DMS153 (cell line): ENCODE measurements at places on chromosomes 1 and 21.

DNA sequence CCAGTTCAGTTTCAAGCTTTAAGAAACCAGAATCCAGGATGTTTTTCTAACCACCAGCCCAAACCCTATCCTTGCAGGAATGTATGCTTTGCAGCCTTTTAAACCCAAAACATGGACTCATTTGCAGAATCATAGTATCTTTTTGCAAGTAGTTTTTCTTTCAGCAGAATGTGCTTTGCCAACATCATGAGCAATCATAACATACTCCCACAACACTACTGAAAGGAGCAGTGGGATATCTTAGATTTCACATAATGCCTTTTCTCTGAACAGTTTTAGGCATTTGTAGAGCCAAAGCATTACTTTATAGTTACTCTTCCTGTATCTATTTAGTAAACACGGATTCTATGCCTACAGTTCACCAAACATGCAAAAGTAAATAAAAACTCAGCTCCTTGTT, 10.0 kb upstream of the SH2D2A start:
- DNase-seq = no peak

DNA sequence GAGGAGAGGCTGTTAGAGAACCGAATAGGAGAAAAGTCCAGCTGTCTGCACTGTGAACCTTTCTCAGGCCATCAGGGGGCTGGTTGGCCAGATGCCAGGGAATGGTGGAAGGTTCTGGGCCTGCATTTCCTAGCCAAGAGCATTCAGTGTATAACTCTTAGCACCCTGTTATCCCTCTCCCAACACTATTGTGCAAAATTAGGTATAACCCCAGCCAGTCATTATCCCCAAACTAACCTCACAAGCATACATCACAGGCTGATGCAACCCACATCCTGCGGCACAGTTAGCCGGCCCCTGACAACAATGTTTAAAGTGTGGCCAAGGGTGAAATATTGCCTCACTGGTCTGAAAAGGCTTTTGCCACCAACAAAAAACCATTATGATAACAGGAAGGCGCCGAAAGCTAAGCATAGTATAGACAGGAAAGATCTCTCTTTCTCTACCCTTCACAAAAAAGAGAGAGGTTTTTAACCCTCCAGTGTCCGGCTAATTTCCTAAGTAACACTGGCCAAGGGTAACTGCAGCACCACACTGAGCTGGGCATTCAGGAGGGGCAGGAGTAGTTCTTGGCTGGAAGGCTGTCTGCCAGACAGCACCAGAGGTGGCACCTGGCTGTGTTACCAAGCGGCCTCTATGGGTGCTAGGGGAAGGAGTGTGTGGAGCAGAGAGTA, 77.3 kb upstream of the BCAR3 start:
- no peak for DNase-seq

GRCh38 chr1:108000620-108001111, 35.7 kb upstream of the VAV3 start:
- DNase-seq = peak; percentile 39

DNA sequence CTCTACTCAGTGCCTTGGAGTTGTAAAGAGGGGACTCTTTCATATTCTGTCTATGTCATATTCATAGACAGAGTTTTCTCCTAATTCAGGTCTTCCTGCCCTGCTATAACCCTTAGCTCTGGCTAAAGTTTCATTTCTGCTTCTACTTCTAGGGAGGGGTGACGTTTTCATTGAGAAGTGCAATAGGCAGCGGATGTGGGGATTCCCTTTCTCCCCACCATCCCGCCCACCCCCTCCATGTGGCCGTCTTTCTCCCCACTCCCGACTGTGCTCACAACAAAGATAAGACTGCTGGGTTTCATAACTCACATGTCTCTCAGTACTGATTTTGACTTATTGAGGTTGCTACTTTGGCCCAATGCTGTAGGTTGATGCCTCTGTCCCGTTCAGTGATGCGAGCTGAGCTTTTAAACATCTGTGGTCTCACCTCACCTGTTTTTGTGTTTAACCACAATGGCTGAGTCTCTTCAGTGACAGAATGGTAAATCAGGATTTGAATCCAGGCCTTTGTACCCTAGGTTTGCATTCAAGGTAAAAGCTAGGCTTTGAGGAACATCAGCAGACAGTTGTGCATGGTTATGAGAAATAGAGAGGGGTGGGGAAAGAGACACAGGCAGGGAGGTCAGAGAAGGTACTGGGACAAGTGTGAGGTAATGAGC, 7.8 kb upstream of the KIF14 start:
- DNase-seq = no peak

DNA sequence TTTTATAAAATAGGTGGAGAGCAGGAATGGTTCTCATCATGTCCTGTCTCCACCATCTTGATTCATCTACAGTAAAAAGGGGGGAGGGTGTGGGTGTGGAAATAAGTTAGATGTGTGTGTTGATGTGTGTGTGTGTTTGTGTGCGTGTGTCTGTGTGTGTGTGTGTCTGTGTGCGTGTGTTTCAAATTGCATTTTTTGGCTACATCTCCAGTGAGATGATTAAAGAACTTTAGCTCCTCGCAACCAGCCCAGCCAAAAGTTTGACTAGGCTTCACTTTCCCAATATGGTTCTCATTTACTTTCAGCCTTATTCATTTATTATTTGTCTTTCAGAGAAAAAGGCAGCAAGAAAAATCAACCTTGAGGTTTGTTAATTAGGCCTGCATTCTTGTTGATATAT, 14.7 kb upstream of the HAO2 start:
- no peak for DNase-seq

DNA sequence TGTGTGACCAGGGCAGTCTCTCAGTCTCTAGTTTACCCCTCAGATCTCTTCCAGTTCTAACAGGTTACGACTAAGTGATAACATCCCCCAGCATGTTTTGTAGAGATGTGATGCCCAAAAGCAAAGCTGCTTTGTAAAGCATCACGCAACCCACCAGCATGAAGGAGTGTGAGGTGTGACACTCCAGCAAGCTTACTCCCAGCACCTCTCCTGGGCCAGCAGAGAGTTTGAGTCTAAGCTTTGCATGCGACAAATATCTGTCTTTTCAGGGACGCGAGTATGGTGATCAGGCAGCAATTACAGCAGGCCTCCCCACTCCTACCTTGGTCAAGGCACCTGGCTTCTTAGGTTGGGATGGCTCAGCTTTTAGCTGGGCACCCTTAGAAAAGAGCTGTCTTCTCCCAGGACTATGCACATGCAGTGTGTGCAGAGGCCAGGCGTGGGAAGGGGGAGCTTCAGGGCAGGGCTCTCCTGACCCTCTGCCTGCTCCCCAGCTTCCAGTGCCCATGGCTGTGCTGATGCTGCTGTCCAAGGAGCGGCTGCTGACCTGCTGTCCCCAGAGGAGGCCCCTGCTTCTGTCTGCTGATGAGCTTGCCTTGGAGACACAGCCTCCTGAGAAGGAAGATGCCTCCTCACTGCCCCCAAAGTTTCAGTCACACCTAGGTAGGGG, 48.2 kb downstream of the ELK4 start:
- no peak for DNase-seq

DNA sequence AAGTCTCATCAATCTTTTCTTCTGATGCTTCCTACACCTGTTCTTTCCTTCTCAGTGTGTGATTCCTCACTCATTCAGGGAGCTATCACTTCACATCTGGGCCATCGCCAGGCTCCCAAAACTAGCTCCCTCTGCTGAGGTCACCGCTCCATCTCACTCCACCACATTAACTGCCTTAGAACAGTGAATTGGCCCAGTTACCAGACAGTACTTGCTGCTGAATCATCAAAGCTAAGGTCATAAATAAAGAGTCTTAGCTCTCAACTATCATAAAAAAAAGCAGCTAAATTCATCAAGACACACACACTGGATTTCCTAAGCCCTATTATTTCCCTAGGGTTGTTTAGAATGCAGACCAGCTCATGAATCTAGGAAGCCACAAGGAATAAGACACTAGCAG, 18.8 kb upstream of the SRM start:
- no peak for DNase-seq

DNA sequence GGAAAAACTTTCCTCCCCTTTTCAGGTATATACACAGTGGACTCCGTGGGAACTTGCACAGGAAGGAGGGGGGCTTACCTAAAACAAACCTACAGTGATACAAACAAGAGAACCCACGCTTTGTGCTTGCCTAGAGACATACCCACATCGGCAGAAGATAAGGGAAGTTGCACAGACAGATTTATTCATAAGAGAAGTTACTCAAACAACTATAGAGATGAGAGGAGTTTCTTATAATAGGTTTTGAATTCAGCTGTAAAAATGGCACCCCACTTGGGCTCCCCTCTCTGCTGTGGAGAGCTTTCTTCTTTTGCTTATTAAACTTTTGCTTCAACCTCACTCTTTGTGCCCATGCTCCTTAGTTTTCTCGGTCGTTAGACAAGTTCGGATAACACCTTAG, 1.8 kb upstream of the DUSP12 start:
- no peak for DNase-seq

GRCh38 chr21:25496825-25497482, 110.3 kb downstream of the MRPL39 start:
- DNase-seq = no peak

- no peak for DNase-seq
Measured at GRCh38 chr1:59480188-59480888, 183.4 kb downstream of the FGGY start.

- no peak for DNase-seq
Measured at GRCh38 chr1:7497107-7497637, 273.9 kb upstream of the VAMP3 start.

DNA sequence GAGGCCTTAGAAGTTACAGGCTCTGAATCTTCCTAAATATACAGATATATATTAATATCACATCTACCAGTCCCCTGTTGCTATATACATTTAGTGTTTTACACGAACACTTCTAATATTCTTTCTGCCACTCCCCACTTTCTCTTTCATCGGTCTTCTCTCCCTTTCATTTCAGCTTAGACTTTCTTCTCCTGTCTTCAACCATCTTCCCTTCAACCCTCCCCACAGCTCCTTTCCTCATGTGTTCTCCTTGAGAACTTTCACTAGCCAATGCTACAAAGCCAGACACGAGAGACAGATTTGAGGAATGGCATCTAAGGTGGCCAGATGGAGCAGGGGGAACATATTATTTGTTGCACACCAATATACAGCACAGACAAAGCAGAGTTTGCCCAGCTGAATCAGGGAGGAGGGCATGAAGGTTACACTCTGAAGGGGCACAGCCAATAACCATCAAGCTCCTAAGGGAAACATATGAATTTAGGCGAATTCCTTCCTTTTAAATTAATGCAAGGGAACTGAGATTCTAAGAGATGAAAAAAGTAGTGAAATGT, 84.1 kb upstream of the LBR start:
- no peak for DNase-seq

DNA sequence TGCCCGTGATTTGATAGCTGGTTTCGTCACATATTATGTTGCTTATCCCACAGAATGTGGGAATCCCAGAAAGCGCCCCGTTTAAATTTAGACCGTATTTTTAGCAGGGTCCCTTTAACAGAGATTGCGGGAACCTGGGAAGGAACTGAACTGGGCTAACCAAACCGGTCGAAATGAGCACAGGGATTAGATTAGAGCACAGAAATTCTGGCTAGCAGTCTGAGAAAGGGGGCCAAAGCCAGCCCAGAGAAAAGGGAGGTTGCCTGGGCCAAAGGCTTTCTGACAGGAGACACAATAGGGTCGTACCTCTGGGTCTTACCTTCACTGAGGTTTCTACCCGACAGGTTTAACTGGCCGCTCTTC, 327 bp downstream of the LRRC40 start:
- DNase-seq = no peak

DNA sequence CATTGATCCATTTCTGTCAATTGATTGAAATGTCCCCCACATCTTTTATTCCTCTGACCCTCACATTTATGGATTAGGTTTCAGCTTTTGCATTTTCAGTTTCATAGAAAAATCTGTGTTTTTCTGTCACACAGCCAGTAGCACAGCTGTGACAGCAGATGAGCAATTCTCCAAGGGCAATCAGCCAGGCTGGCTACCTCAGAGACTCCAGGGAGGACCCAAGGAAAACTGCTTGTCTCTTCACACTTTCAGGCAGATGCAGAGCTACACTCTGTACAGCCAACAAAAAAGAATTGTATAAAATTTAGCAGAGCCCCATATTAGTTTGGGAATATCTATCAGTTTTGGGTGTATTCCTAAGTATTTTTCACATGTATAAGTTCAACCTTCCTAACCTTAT, 257.2 kb downstream of the LRRC7 start:
- no peak for DNase-seq

- no peak for DNase-seq
Measured at GRCh38 chr1:242146652-242147051, 147.8 kb upstream of the MAP1LC3C start.

- no peak for DNase-seq
Measured at GRCh38 chr1:184194236-184194635, 142.7 kb downstream of the TSEN15 start.

DNA sequence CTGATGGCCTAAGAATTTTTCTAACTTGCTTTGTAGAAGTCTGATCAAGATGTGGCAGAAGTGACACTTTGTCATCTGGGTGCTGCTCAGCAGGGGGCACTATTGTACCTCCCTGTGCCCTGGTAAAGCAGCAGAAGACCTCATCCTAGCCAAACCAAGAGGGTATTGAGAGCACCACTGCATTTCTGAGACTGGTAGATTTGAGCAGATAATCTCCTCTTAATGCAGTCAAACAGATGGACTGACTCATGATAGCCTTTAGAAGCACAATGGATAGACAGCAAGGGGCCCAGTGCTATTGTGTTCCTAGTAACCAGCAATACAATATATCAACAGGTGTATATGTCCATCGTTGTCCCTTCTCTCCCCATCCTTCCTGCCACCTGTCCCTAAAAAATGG, 5.7 kb downstream of the TPM3 start:
- DNase-seq = peak; percentile 77

DNA sequence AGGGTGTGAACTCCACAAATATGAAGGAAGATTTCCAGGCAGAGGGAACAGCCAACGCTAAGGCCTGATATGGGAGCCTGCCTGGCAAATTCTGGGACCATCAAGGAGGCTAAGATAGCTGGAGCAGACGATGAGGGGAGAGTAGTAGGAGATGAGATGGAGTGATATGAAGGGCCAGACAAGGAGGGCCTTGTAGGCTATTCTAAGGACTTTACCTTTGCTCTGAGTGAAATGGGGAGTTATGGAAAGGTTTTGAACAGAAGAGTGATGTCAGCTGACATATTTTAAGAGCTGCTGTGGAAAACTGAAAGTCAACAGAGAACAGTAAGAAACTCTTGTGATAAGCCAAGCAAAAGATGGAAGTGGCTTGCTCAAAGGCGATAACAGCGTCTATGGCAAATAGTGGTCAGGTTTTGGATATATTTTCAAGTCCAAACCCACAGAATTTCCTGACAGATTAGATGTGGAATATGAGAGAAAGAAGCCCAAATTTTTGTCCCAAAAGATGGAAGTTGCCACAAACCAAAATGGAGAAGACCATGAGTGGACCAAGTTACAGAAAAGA, 2.1 kb upstream of the TP53BP2 start:
- DNase-seq = no peak

DNA sequence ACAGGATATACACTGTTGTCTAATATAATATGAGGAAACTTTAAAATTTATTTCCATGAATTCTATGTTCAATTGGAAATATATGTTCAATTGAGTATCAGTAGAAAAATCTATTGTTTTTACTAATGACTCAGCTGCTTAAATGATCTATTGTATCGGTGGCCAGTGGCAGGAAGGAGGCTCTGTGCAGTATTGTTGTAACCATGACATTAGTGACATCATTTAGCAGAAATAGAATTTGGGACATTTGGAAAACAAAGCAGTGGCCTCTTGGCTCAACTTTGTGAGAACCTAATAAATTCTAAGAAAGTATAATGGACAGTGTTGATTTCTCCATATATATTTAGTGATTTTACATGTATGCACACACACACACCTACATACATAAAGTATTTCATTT, 257.4 kb downstream of the PDE4B start:
- DNase-seq = no peak

GRCh38 chr1:112696578-112697314, 10.2 kb downstream of the RHOC start:
- DNase-seq = no peak
